ENCODE measurements at places on chromosomes 7 and 10.

DNA sequence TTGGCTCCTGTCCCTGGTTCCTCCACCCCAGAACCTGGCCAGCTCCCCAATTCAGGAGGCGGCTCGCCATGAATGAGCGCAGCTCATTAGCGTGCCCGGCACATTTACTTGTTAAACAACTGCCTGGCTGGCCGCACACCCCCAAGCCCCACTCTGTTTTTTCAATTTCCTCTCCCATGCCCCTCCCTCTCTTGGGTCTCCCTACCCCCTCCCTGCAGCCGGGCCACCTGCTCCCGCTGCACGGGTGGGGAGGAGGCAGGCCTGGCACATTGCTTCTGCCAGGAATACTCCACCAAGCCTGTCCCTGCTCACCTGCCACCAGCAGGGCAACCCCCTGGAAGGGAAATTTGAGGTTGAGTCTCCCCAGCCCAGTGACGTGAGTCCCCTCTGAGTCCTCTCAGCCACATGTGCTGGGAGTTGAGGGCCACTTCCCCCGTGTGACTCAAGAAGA, 2.5 kb upstream of the SLIT1 start:
- peak; percentile 73 for DNase-seq

GRCh38 chr10:124289851-124290795, 128.6 kb downstream of the OAT start:
- DNase-seq = peak; percentile 39

DNA sequence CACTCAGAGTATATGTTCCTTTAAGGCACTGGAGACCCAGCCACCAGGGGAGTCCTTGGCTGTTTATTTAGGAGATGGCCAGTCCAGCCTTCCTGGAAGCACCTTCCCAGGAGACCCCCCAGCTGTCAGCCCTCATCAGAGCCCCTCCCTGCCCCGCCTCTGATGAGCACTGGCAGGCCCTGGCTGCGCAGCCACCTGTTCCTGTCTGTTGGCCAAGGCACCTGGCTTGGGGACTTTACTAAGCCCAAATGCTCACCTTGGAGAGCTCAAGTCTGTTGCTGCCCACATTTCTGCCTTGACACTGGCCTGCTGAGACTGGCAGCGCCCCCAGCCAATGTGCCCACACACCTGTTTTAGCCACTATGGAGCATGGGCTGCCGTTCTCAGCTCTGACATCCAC, 124.7 kb downstream of the ELMO1 start:
- no peak for DNase-seq

- no peak for DNase-seq
These were observed 147.6 kb upstream of the CSTF2T start for GRCh38 chr10:51846856-51847506.

DNA sequence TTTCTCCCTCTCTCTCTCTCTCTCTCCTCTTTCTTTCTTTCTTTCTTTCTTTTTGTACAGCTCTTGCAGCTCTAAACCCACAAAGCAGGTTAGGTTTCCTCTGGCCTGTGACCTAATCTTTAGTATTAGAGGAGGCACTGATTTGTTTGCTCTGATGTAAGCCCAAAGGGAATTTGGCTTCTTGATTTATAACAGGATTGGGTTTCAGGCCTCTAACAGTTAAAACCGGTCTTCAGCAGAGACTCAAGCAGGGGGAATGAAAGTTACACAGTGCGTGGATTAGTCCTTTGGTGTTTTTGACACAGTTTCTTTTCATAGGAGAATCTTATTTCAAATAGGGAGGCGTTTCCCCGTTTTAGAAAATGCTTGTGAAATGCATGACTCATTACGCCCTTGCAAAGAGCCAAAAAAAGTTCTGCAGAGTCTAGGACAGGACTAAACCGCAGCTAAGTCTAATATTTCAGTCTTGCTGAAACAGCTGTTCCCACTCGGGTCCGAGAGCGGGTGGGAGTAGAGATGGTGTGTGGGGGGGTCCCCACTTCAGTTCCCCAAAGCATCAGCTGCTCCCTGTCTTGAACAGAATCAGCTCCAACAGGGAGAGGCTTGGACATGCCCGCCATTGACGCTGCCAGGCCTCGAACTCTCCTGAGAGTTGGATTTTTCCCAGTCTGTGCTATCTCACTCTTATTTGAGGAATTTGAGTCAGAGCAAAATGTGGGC, 296.5 kb upstream of the PITRM1 start:
- no peak for DNase-seq

GRCh38 chr7:17406738-17407137, 108.3 kb downstream of the AHR start:
- no peak for DNase-seq

- DNase-seq = no peak
These were observed 175.1 kb downstream of the COBL start for GRCh38 chr7:51141451-51142003.

GRCh38 chr10:52621635-52622079, 150.9 kb downstream of the MBL2 start:
- no peak for DNase-seq

DNA sequence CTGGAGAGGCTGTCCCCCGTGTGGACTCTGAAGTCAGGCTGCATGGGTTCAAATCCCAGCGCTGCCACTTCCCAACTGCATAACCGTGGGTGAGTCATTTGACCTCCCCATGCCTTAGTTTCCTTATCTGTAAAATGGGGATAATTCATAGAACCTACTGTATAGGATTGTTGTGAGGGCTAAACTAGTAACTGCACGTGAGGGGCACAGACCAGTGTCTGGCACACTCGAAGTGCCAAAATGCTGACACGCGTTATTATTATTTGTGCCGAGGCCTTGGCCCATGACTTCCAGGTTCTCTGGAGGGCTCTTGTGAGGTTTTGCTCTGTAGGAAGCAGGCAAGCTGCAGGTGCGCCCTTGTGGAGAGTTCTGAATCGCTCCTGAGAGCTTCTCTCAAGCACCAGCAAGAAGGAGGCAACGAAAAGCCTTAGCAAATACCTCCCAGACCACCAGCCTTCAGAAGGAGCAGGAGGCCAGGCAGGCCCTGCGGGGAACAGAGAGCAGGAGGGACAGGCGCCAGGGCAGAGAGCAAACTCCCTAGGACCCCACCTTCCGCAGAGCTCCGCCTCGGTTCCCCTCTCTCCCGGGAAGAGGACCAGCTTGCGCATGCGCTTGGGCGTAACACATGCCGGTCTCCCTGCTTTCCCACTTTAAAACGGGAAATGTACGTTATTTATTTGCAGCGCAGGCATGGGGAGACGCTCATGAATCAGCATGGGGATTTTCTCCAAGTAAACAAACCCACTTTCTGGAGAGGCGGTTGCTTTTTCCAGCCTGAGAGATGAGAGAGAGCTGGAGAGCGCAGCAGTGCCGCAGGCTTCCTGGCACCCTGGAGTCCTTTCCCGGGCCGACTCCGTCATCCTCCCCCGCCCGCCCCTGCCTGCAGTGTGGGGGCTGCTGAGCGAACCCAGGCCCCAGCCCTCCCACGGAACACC, 39.6 kb downstream of the SORCS3 start:
- no peak for DNase-seq

DNA sequence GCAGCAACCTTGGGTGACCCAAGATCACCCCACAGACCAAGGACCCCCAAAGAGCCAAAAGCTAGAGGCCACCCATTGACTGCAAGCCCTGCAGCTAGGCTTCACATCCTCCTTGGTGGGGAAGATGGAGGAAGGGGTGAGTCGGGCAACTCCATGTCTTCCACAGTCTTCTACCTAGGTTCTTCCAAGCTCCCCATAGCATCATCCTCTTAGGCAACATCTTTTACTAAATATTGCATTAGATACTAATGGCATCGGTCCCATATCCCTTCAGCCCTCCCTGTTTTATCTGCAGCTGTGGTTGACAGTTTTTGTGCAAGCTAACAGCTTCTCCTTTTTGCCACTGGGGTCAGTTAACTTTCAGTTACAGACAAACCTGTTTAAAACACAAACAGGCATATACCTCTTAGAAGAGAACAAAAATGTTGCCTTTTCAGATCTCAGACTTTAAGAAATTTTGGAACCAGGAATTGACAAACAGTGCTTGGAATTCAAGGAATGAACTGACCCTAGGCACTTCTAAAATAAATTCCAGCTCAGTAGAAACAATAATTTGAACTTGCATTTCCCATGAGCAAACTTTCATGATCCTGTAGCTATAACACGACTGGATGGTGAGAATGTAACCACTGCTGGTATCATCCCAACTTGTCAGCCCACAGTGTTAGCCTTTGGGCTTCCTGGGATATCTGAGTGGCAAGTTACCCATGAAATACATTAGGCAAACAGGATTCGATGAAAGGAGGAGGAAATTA, 33.9 kb upstream of the MSMB start:
- DNase-seq = no peak

DNA sequence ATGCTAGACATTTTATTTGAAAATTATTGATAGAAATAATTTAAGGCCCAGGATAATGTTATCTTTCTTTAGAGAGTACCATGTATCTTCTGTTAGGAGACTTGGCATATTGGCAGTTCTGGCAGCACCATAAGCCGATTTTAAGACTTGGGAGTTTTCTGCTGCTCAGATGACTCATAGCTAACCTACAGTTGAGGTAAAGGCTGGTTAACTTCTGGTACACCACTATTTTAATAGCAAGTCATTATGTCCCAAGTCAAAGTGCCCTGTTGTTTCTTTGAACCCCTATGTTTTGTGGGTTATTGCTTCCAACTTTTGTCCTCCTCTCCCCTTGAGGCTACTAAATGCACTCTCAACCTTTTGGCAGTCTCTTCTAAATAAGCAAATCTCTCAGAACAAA, 25.2 kb downstream of the ATRNL1 start:
- DNase-seq = no peak

GRCh38 chr7:14748461-14748860, 154.1 kb downstream of the DGKB start:
- DNase-seq = no peak

- peak; percentile 69 for DNase-seq
These were observed 228.8 kb downstream of the BMPER start for GRCh38 chr7:34133983-34134782.

- no peak for DNase-seq
These were observed 55.0 kb upstream of the GHITM start for GRCh38 chr10:84084342-84084741.

DNA sequence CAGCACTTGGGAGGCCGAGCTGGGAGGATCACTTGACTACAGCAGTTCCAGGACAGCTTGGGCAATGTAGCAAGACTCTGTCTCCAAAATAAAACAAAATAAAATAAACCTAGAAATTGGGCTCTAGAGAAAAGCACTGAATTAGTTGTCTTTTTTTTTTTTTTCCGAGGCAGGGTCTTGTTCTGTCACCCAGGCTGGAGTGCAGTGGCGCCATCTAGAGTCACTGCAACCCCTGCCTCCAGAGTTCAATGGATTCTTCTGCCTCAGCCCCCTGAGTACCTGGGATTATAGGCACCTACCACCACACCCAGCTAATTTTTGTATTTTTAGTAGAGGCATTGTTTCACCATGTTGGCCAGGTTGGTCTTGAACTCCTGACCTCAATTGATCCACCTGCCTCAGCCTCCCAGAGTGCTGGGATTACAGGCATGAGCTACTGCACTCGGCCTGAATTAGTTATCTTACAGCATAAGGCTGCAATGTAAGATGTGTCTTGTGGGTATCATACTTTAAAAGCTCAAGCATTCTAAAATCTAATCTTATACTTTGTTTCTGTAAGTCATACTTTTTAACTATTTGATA, 12.8 kb downstream of the MEIG1 start:
- DNase-seq = no peak

DNA sequence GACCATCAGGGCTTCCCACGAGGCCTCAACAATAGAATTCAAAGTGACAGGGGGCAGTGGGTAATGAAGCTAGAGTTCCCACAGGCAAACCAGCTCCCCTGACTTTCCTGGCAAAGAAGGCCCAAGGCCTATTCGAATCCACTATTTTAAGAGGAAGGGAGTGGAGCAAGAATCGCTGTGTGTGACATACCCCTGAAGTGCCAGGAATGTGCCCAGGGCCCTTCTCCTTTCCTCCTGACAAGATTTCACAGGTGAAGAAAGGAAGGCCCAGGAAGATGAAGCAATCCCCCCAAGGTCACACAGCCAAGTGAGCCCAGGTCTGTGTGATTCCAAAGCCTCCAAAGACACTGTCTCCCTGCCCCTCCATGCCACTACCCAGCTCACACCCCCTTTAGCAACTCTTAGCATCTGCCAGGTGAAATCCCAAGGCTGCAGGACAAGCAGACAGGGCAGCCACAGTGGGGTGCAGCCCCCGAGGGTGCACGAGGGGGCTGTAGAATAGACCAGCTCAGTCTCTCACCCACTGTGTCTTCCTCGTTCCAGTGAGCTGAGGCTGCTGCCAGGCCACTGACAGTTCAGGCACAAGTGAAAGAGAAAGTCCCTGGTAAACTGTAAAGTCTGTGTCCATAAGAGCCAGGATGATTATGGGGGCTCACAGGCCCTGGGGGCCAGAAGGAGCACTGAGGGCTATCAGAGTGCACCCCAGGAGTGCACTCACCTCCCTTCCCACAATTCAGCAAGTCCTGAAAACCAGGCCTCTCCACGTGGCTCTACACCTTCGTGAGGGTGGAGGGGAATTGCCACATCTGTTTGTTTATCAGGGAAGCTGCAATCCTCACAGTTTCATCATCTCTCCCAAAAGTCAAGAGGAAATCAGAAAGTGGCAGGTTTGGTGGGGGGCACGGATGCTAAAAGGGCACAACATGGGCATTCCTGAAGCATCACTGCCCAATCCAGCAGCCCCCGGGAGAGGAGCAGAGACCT, 70.8 kb upstream of the ZMIZ1 start:
- DNase-seq = no peak

GRCh38 chr10:96325719-96326373, 21.6 kb downstream of the DNTT start:
- DNase-seq = no peak

GRCh38 chr7:35894721-35895120, 93.9 kb downstream of the SEPTIN7 start:
- DNase-seq = no peak

GRCh38 chr7:151869968-151870918, 6.7 kb downstream of the PRKAG2 start:
- no peak for DNase-seq

DNA sequence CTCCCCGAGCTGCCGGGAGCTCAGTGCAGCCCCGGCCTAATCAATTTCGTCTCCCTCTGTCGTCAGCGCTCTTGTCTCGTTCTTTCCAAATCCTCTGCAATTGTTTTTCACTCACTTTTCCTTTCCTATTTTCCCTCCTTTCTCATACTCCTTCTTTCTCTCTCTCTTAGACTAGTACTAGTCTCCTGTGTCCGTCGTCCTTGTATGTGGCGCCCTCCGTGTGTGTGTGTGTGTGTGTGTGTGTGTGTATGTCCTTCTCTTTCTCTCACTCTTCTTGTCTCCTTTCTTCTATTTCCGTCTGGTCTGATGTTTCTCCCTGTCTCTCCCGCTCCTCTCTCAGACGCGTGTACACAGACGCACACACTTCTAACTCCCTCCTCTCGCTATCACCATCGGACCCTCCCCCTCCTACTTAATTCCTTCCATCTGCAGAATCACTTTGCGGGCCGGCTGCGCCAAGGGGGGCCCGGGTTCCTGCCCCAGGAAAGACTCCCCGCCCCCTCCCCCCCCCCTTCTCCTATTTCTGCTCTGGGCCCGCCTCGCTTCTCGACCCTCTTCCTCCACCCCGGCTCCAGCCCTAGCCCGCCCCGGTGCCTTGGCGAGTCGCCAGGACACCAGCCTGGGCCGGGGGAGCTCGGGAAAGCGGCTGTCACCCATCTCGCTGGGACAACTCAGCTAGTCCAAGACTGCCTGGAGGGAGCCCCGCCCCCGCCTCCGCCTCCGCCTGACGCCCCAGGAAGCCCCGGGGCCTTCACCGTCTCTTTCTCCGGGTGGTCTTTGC, 743 bp upstream of the ZCCHC24 start:
- DNase-seq = no peak

GRCh38 chr10:77041636-77042258, 595.9 kb downstream of the KCNMA1 start:
- DNase-seq = no peak

GRCh38 chr10:15433850-15434537, 62.9 kb upstream of the FAM171A1 start:
- DNase-seq = peak; percentile 41
